ENCODE measurements at places on chromosomes 4 and X.

GRCh38 chr4:113528395-113528794 lies 233.1 kb downstream of the CAMK2D start:
- DNase-seq = no peak

DNA sequence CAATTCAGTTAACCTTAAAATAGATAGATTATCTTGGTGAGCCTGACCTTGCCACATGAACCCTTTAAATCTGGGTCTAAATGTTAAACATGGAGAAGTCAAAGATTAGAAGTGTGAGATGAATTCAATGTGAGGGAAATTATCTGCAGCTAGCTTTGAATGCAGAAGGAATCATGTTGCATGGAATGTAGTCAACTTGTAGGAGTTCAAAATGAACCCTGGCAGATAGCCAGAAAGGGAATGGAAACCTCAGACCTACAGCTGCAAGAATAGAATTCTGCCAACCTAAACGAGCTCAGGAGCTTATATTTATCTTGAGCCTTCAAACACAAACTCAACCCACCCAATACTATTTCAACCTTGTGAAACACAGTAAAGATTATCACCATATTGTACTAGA lies 632.5 kb downstream of the KCTD8 start:
- no peak for DNase-seq

- DNase-seq = no peak
Measured at GRCh38 chr4:185573651-185574199, 38.4 kb upstream of the PDLIM3 start.

DNA sequence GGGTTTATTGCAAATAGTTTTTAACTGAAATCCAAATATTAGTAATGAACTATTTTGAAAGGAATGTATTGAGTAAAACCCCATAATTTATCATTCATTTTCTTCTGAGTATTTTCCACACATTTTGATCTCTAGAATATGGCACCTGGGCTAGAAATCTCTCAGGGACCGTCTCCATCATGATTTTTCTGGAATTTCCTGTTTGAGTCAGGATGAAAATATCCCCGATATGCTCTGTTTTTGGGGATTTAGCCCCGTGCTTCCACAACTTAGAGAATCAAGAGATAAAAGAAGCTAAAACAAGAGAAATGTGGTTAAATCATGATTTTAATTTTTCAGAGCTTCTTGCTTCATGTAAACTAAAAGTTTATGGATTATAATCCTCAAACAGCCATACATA lies 114.2 kb downstream of the SPCS3 start:
- no peak for DNase-seq
